Effector CD4-positive, alpha-beta T cell (primary cell): ENCODE measurements at places on chromosomes 2 and 18.

- DNase-seq = no peak
Measured at GRCh38 chr2:169923977-169924376, 96.7 kb downstream of the UBR3 start.

DNA sequence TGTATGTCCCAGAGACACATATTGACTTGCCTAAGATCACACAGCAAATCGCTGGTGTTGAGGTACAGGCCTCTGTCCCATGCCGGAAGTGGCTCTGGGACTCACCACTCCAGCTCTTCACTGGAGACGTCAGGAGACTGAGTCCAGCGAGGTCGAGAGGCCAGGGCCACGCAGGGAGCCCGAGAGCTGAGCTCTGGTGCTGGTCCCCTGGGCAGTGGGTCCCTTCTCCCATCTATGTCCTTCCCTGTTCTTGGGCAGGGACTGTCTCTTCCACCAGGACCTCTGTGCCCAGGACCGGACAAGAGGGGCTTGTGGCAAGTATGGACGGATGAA is 62.4 kb upstream of the TWIST2 start:
- DNase-seq = no peak

DNA sequence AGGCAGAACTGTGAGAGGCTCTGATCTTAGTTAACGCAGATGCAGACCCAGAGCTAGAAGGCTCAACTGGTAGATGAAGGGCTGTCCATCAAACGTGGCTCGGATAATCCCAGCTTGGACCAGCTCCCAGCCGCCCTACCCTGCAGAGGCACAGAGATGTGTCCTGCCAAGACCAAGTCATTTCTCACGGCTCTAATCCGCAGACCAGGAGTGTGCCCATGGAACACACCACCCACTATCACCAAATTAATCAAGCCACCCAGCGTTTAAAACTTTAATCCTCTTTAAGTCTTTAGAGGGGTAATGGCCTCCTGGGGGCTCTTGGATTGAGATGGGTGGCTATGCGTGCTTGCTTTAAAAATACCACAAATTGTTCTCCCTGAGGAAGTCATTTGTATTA is 17.5 kb downstream of the LYPD1 start:
- no peak for DNase-seq

- DNase-seq = no peak
Measured at GRCh38 chr2:241665731-241666440, 20.7 kb downstream of the DTYMK start.

- no peak for DNase-seq
Measured at GRCh38 chr18:23228102-23229061, 93.1 kb downstream of the CABLES1 start.

DNA sequence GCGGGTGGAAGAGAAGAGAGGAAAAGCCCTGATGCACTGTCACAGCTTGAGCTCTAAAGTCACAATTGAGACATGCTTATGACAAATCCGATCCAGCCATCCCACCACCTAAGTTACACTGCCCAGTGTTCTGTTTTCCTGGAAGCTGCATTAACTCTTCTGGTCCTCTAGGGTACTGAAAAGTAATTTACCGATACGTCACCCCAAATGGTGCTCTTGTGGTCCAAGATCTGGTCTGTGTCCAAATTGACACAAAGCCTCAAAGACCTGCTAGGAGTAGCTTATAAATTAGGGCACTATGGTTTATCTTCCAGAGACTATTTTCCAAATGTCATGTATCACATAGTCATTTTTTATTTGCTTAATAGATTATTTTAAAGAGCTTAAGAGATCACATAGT is 186.7 kb upstream of the ETAA1 start:
- DNase-seq = no peak

GRCh38 chr2:230951396-230951795 is 26.4 kb upstream of the GPR55 start:
- no peak for DNase-seq

DNA sequence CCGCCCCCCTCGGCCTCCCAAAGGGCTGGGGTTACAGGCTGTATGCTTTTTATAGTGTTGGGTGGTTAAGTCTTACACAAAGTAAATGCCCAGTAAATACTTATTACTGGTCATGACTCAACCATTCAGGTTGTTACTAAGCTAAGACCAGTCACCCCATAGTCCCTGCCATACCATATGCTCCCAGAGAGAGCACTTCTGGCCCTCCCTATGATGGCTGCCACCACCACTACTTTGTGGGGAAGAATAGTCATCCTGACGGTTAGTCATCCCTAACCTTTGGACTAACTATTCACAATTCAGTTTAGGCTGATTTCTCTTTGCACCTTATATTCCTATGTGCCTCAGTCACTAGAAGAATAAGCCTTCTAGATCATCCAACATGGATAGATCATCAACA is 42.0 kb upstream of the MSH2 start:
- DNase-seq = no peak

DNA sequence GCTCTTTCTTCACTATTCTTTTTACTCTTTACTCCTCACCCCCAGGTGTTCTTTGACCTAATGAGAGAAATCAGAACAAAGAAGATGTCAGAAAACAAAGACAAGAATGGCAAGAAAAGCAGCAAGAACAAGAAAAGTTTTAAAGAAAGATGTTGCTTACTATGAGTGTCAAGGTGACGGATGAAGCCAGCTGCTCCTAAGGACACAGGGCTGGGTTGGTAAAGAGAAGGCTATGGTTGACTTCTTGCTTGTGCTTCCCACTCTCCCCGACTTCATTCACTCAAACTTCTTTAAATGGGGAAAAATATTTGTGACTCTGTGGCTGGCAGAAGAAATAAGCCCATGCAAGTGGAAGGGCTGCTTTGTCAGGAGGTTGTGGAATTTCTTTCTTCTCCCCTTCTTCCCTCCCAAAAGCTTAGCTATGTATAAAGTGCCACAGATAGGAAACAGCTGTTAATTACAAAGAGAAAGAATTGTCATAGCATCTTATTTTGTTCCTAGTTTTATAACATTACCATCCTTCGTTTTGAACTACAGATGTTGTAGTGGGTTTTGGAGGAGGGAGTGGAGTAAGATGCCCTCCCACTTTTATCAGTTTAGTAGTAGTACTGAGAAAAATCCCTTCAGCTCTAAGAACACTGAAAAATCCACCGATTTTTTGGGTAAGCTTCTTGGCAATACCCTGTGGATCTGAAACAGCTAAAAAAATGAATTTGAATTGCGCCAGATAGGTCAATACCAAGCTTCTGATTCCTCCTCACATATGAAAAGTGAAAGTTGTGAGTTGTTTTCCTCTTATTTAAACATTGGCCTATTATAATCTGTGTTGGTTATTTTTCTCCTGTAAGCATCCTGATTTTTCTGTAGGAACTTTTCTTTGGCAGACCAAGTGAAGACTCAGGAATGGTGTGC is 40.7 kb downstream of the RALB start:
- no peak for DNase-seq

- no peak for DNase-seq
Measured at GRCh38 chr18:70822691-70823090, 533.8 kb downstream of the SOCS6 start.

DNA sequence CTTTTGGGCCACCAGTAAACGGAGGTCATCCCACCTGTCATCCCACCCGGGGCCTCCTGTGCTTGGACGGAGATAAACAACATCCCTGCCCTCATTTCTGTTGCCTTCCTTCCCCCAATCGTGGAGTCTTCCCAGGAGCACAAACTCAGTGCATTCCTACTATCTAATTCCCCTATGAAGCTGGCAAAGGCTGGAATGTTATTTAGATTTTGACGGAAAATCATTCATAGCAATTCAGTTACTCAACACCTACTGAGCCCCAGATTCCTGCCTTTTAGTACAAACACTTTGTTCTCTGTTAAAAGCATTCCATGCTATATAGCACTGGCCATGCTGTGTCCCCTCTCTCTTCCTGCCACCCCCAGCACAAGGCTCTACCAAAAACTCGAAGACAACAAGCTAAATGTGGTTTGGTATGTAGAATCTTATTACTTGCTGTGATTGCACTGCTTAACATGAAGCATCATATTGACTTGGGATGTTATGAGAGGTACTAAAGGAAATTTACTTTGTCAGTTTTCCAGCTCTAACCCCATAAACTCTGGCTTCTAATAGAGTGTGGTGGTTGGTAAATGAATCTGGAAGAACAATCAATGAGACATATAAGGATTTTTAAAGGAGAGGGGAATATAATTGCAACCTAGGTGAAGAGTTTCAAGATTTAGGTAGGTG is 32.3 kb upstream of the IMPA2 start:
- no peak for DNase-seq

DNA sequence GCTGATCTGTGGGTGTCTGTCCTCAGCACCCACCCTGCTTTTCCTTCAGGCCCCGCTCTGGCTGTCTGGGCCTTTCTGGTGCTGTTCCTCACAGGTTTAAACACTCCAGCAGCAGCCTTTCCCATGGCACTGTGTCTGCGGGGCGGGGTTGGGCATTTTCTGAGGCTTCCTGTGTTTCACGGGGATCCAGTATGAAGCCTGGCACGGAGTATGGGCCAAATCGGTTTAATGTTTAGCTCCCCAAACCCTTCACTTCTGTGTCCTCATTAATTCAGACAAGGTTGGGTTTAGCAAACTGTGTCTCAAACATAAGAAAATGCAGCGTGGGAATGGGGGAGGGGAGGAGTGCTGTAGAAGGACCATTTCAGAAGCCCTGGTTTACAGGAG is 44.9 kb downstream of the HPCAL1 start:
- no peak for DNase-seq

- no peak for DNase-seq
Measured at GRCh38 chr2:45654250-45654649, 2.8 kb downstream of the PRKCE start.

DNA sequence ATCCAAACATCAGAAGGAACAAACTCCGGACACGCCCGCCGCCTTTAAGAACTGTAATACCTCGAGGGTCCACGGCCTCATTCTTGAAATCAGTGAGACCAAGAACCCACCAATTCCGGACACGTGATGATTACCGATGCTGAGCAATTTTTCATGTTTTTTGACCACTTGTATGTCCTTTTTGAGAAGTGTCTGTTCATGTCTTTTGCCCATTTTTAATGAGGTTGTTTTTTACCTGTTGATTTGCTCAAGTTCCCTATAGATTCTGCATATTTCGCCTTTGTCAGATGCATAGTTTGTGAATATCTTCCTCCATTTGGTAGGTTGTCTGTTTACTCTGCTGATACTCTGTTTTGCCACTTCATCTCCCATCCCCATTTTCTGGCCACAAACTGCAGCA is 150.4 kb downstream of the IRS1 start:
- no peak for DNase-seq

- no peak for DNase-seq
Measured at GRCh38 chr2:103669531-103669930, 907.7 kb downstream of the TMEM182 start.

GRCh38 chr2:222844323-222844722 is 16.5 kb upstream of the ACSL3 start:
- DNase-seq = no peak

- DNase-seq = no peak
Measured at GRCh38 chr2:121014876-121015275, 270.1 kb downstream of the TFCP2L1 start.

DNA sequence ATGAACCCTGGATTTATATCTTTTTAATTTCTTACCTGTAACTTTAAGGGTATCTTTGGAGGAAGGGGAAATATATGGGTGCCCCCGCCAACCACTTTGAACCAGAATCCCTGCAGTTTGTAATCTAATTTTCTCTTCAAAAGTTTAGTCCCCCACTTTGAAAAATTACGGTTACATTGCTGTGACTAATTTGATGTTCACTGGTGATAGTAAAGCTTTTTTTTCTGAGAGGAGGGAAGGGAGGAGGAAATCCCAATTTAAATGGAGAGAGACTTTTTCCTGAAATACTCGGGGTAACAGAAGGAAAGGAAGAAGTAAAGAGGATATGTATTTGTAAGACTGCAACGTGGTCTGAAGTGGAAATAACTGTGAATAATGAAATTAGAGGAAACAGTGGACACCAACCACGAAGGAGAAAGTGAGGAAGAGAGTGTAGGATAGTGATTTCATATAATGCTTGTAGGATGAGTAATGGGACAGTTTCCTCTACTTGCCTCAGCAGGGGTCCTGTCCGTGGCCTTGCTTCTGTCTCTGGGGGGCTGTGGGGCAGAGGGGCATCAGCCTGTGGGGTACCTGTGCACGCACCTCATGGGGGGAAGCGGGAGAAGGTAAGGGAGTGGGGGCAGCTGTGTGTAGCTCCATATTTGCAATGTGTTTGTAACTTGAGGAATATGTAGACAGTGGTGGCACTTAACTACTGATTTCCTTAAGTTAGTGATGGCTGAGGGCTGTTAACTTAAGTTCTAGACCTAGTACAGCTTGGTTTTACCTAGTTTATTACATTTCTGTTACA is 161.1 kb downstream of the LTBP1 start:
- DNase-seq = no peak

- no peak for DNase-seq
Measured at GRCh38 chr2:39379643-39380524, 57.2 kb downstream of the MAP4K3 start.

- no peak for DNase-seq
Measured at GRCh38 chr18:22314420-22314819, 103.3 kb downstream of the CTAGE1 start.

- no peak for DNase-seq
Measured at GRCh38 chr18:49161627-49162026, 210.9 kb upstream of the SMAD7 start.

GRCh38 chr2:197972061-197972460 is 167.7 kb downstream of the PLCL1 start:
- no peak for DNase-seq

- no peak for DNase-seq
Measured at GRCh38 chr2:164126960-164127660, 391.3 kb upstream of the FIGN start.

DNA sequence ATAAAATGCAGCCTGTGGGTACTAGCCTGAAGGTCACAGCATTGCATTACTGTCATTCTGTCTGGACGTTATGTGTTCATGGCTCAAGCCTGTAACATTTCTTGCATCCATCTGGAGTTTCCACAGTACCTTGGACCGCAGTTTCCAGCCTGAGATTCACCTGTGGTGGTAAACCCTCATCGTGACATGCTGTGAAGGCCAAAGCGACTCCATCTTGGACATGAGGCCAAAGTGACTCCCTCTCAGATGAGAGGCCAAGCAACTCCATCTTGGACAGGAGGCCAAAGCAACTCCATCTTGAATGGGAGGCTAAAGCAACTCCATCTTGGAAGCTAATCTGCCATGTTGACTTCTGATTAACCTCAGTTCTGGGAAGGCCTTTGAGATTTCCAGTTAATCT is 257.7 kb upstream of the MYT1L start:
- no peak for DNase-seq

DNA sequence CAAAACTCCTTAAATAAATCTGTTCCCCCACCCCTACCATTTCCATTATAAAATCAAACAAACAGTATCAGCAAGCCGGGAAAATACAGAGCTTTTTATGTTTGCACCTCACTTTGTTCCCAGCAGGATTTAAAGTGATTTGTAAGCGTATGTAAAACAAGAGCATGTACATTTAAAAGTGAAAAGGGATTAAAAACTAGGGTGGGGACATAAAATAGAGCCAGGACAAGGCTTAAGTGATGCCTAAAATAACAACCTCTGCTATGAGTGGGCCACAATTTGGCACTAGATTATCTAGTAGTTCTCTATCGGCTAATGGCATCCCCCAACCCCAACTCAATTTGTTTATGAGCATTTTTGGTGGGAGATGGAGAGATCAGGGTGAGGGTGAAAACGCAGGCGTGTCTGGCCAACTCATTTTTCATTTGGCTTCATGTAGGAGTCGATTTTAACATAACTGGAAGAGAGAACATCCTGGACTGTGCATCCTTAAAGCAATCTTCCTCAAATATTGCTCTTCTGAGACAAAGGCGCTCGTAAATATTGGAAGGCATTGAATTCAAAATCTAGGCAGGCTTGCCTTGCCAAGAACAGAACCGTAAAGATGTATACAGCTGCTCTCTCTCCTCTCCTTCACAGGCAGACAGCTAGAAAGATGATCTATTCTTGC is 34.5 kb upstream of the TSPYL6 start:
- DNase-seq = no peak

- DNase-seq = no peak
Measured at GRCh38 chr18:2406544-2406943, 164.8 kb downstream of the METTL4 start.
